ENCODE measurements at places on chromosomes 13 and 19.
A peak's percentile ranks its signal among the peaks of the same experiment; 100 is the strongest.

DNA sequence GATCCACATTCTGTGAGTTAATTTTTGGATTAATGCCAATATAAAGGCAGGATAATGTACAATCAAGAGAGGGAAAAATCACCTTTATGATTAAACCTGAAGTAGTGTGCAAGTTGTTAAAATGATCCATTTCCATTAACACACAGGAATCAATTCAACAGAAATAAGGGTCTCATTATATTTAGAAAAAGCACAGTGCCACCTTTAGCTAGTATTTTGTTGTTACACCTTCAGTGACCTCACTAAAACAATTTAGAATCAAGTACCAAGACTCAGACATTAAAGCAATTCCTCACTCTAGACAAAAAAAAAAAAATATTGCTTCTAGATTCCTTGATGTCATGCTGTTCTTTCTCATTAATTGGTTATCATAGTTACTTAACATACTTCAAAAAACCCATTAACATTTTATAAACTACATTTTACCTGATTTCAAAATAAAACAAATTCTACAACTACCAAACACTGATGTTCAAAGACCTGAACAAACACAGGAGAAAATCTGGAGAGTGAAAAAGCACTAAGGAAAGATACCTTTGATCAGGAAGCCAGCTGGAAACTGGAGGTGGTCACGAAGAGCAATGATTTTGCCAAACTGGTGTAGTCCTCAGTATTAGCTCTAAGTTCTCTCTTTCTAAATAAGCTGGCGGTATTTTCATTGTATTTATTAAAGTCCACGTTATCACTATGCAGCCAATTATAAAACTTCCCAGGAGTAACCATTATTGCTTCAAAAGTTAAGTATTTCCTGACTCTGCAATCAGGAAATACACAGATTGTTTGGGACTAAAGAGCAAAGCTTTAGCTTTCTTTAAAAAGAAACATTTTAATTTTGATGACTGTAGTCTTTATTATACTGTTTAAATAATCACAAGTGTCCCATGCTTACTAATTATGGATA lies 115.3 kb downstream of the TBC1D4 start:
- DNase-seq, result no peak

DNA sequence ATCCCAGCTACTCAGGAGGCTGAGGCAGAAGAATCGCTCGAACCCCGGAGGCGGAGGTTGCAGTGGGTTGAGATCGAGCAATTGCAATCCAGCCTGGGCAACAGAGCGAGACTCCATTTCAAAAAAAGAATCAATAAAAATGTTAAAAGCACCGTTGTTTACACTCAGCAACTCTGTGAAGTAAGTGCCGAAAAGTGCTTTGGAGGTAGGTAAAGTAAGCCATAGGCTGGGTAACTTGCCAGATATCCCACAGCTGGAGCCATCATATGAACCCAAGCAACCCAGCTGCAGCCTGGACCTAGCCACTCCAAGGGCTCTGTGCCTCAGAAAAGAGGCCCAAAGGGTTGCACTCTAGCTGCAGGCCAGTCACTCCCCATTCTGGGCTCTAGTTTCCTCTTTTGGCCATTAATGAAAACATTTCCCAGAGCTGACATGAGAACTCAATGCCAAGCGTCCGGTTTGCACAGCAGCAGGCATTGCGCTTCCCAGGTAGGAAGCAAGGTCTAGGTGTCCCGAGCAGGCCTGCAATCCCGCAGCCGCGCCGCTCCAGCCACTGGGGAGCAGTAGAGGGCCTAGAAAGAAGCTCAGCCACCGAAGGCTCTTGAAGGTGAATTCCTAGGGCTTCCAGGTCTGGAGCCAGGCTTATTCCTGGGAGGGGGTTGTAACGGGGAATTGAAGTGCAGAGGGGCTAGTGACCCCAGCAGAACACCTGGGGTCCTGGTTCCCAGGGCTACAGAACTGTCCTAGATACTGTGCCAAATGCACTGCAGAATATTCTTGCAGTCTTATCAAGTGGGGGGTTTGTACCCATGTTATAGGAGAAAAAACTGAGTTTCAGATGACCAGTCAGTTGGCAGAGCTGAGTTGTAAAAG lies 4.1 kb upstream of the CD79A start:
- peak; percentile 75 for DNase-seq

- peak; percentile 60 for DNase-seq
These were observed 24.7 kb upstream of the GPR183 start for GRCh38 chr13:99331881-99332293.

- no peak for DNase-seq
These were observed 48.8 kb upstream of the TPM4 start for GRCh38 chr19:16027528-16027927.

GRCh38 chr13:83845106-83845505 lies 37.2 kb downstream of the SLITRK1 start:
- no peak for DNase-seq

DNA sequence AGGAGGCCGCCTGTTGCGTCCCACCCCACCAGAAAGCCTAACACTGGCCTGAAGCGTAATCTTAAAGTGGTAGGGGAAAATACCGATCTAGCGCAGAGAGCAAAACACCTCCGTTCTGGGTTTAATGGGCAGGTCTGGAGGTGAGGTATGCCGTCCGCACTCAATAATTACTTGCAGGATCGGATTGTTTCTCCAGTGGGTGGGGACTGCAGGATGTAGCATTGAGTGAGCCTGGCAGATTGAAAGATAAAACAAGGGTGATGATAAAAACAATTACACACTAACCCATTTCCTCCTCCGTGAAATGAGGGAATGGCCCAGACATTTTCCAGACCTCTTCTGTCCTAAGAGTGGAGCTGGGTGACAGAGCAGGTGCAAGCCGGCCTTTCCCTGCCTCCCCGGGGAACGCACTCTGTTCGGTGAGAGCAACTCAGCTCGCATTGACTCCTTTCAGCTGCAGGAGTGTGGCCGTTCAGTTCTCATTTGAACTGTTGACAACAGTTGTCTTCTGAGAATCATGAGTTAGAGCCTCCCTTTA lies 110.2 kb upstream of the DOCK9 start:
- peak; percentile 35 for DNase-seq

- DNase-seq, result no peak
These were observed 12.4 kb downstream of the DPRX start for GRCh38 chr19:53644061-53644816.

GRCh38 chr13:110115591-110115990 lies 191.4 kb downstream of the COL4A1 start:
- no peak for DNase-seq

GRCh38 chr13:84136582-84136981 lies 254.3 kb upstream of the SLITRK1 start:
- peak; percentile 66 for DNase-seq

- no peak for DNase-seq
These were observed 862.9 kb downstream of the UQCRFS1 start for GRCh38 chr19:28350037-28350436.

DNA sequence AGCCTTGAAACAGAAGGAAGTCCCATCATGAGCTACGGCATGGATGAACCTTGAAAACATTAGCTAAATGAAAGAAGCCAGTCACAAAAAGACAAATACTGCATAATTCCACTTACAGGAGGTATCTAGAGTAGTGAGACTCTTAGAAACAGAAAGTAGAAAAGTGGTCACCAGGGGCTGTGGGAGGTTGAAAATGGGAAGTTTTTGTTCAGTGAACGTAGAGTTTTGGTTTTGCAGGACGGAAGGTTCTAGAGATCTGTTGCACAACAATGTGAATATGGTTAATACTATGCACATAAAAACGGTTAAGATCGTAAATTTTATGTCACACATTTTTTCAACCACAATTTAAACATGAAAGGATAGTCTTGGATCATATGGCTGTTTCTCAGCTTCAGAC lies 11.9 kb upstream of the SLC10A2 start:
- no peak for DNase-seq

DNA sequence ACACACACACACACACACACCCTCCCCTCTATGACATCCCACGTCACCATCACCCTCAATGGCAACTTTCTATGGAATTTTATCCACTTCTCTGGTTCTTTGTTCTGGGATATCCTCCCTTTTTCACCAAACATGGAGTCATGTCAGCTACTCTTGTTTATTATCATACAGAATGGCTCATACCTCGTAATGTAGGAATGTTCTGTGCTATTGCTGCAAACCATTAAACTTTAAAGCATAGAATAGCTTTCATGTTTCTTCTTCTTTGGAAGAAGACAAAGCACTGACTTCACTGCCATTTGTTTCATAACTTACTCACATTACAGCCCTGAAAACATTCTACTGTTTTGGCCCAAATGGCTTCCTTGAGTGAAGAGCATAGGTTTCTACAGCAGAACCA lies 163.4 kb downstream of the FOXO1 start:
- no peak for DNase-seq

DNA sequence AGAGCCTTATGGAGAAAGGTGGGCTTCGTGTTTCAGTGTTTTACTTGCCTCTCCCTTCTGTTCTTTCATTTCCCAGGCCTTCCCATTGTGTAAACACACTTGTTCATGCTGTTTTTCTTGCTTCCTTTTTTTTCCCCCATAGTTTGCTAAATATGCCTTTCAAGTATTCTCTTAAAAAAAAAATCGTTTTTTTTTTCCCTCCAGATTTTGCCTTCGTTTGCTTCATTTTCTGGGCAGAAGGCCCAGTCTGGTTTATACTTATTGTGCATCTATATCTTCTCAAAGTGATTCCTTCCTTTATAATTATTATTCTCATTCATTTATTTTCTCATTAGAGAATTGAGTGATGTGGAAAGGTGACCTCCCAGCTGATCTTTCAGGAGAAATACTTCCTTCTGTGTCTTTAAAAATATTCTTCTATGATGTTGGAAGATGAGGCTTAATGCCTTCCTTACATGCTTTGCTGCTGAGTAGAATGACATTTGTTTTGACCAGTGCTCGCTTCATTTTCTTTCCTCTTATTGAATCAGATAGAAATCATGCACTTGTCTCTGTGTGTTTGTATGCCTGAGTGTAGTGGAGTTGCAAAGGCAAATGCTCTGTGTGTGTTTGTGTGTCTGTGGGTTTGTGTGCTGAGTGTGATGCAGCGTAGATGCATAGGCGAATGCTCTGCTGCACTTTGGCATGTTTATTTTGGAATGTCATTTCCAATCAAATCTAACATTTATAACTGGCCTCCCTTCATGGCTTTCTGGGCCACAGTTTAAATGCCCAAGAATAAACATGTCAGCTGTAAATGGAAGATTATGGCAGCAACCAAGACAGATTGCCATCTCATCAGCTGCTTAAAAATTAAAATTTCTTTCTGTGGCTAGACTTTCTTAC lies 591.4 kb downstream of the FGF9 start:
- DNase-seq, result no peak

- DNase-seq, result no peak
These were observed 177.9 kb downstream of the KATNAL1 start for GRCh38 chr13:30129411-30129810.

- DNase-seq, result peak; percentile 62
These were observed 1925.2 kb downstream of the OLFM4 start for GRCh38 chr13:54953786-54954185.

GRCh38 chr19:12996406-12997094 lies 1.3 kb downstream of the NFIX start:
- DNase-seq, result no peak

DNA sequence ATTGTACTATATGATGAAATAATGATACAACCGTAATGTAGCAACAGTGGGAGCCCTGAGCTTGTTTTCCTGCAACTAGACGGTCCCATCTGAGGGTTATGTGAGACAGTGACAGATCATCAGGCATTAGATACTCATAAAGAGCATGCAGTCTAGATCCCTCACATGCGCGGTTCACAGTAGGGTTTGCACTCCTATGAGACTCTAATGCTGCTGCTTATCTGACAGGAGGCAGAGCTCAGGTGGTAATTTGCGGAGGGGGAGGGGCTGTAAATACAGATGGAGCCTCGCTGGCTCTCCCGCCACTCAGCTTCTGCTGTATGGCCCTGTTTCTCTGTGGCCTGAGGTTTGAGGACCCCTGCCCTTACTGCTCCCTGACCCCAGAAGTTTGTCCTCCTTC lies 13.7 kb downstream of the EPHX3 start:
- DNase-seq, result no peak

DNA sequence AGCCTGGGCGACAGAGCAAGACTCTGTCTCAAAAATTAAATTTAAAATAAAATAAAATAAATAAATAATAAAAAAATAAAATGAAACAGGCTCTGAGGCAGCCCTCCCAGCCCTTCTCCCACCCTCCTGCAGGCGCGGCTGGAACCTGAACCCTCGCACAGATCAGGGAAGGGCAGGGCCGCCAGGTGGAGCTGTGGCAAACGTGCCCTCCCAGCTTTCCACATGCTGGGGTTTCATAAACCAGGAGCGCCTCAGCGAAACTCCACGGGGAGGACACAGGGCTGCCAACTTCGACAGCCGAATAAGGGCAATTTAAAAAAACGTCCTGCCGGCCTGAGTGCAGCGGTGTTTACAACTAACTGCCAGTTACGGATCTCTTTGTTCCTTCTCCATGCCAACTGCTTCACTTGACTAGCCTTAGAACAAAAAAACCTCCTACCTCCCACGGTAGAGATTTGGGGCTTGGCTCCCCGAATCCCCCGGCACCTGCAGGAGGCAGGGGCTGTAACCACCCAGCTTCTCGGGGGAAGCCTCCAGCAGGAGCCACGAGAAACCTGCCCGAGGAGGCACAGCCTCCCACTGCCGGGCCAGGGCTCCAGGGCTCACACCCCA lies 15.9 kb downstream of the ZNF787 start:
- DNase-seq, result peak; percentile 39

- DNase-seq, result no peak
These were observed 65.9 kb upstream of the KLF12 start for GRCh38 chr13:74200081-74200480.

DNA sequence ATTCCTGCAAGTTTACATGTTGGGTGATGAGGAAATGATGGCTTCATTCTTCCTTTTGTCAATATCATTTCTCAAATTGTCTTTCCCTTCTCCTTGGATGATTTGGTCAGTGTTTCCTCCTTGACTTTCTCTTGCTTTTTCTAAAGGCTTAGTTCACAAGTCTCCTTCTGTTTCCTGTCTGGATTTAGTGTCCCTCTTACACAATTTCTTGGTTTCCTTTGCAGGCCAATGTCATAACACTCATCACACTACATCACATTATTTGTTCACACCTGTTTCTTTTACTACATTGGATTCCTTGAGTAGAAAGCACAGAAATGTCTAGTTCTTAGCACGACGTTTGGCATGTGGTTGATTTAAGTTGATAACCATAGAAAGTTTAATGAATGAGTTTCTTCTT lies 490.7 kb downstream of the TDRD3 start:
- no peak for DNase-seq

DNA sequence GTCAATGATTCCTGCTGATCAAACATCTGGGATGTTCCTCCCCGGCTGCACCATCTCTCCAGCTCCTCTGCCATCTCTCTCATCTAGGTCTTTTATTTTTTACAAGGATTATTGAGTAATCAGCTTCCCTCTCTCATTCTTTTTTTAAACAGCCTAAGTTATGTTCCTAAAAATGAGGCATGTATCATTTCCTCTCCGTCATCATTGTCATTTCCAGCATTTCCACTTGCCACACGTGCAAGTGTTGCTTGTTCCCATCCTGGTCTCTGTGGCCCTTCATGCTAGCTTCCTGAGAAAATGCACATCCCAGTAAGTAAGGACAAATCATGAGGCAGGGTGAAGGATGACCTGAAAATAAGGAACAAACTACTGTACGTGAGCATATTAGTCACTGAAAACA lies 102.7 kb upstream of the POSTN start:
- no peak for DNase-seq

GRCh38 chr13:63741029-63741813 lies 2325.6 kb upstream of the PCDH20 start:
- DNase-seq, result no peak

GRCh38 chr13:104953588-104953987 lies 1581.9 kb downstream of the EFNB2 start:
- DNase-seq, result no peak

GRCh38 chr13:67469623-67470022 lies 239.5 kb upstream of the PCDH9 start:
- DNase-seq, result no peak

GRCh38 chr13:98916403-98916802 lies 61.5 kb downstream of the DOCK9 start:
- no peak for DNase-seq

GRCh38 chr19:5993648-5994358 lies 15.9 kb upstream of the RANBP3 start:
- no peak for DNase-seq

Data from activated CD4-positive, alpha-beta T cell treated with anti-CD3 and anti-CD28 coated beads, Interleukin-10, Interleukin-2, amounts not matched to agents 100 ng/mL and 50 ng/mL, durations not matched to agents 16 hours and 8 hours (primary cell).